Endothelial cell of coronary artery (primary cell): ENCODE measurements at places on chromosomes 16 and 17. TPM values are rescaled to one million over a fixed set of nuclear protein-coding genes. Genes with fewer than 3 reads are reported as not detected.

ACSM5 gene
- total RNA-seq, result not detected in 2 replicates

TOP2A gene
- total RNA-seq, result 33.9 and 74.6 TPM in 2 replicates

RNF222 gene
- not detected in 2 replicates for total RNA-seq

NLRC5 gene
- total RNA-seq, result 13.5 and 21.5 TPM in 2 replicates

NXPH3 gene
- total RNA-seq, result 0.63 and 1.4 TPM in 2 replicates

AGRP gene
- total RNA-seq, result not detected in 2 replicates

CCL2 gene
- total RNA-seq, result 50.9 and 78.8 TPM in 2 replicates

HOXB2 gene
- total RNA-seq, result 4.3 and 4.8 TPM in 2 replicates

SCGB1C2 gene
- total RNA-seq, result not detected in 2 replicates

KIFC3 gene
- 45.3 and 56.0 TPM in 2 replicates for total RNA-seq

ZSCAN10 gene
- total RNA-seq, result 0.19 TPM in 1 of 2 replicates, not detected in the other

IL34 gene
- 0.63 and 0.75 TPM in 2 replicates for total RNA-seq

ADORA2B gene
- total RNA-seq, result 6.7 and 12.5 TPM in 2 replicates

KRT40 gene
- not detected in 2 replicates for total RNA-seq
